Stimulated activated CD8-positive, alpha-beta memory T cell treated with anti-CD3 and anti-CD28 coated beads, Interleukin-7, amount 100 ng/mL, for 24 hours (primary cell): ENCODE measurements at places on chromosomes 7 and 10.

- DNase-seq = no peak
Measured at GRCh38 chr10:49165821-49166483, 22.2 kb downstream of the TMEM273 start.

DNA sequence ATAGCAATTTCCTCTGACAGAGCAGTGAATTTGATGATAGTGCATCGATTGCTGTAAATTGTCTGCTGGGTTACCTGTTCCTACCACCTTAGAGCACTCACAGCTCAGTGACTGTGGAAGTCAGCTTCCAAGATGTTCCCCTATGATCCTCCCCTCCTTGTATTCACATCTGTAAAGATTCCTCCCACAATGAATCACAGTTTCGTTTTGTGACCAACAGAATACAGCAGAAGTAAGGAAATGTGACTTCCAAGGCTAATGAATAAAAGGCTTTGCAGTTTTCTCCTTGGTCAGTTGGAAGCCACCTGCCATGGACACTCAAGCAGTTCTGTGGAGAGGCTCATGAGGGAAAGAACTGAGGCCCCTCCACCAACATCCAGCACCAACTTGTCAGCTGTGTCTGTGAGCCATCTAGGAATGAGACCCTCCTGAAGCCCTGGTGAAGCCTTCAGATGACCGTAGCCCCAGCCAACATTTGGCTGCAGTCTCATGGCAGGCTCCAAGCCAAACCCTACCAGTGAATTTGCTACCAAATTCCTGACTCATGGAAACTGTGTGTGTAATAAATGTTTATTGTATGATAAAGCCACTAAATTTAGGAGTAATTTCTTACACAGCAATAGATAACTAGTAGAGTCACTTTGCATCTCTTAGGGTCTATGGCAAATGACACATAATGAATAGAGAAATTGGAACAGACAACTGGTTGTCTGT is 309.5 kb upstream of the NPVF start:
- DNase-seq = no peak

DNA sequence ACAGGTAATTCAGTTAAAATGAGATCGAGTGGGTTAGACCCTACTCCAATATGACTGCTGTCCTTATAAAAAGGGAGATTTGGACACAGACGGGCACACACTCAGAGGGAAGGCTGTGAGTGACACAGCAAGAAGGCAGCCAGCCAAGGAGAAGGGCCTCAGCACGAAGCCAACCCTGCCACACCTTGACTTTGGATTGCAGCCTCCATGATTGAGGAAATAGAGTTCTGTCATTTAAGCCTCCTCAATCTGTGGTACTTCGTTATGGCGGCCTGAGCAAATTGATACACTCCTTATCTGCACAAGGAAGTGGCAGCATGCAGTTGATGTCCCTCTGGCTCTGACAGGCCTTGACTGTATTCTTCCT is 43.8 kb downstream of the SH2D4B start:
- no peak for DNase-seq

- DNase-seq = no peak
Measured at GRCh38 chr7:40455485-40455884, 320.7 kb downstream of the SUGCT start.

GRCh38 chr10:30765616-30766015 is 136.1 kb upstream of the LYZL2 start:
- DNase-seq = no peak
